ENCODE measurements at places on chromosomes 4 and X.
A peak's percentile ranks its signal among the peaks of the same experiment; 100 is the strongest.

GRCh38 chr4:3207531-3208037 is 41.4 kb upstream of the MSANTD1 start:
- DNase-seq = no peak

DNA sequence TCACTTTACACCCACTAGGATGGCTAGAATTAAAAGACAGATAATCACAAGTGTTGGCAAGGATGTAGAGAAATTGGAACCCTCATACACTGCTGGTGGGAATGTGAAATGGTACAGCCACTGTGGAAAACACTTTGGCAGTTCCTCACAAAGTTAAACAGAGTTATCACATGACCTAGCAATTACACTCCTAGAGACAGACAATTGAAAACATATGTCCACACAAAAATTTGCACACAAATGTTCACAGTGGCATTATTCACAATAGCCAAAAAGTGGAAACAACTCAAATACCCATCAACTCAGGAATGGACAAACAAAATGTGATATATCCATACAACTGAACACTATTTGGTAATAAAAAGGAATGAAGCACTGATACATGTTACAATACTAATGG is 5.7 kb downstream of the ZNF280C start:
- DNase-seq = no peak

GRCh38 chrX:103831803-103832544 is at the start of gene RAB9B:
TSS of gene RAB9B (minus strand) at chrX:103832257. CDS start at chrX:103825784, 6,473 bp downstream.
- DNase-seq = peak; percentile 10

- no peak for DNase-seq
Measured at GRCh38 chr4:177235026-177235425, 74.6 kb upstream of the NEIL3 start.

- DNase-seq = no peak
Measured at GRCh38 chr4:40606239-40606767, 23.4 kb downstream of the RBM47 start.

GRCh38 chr4:10015140-10015753 is 6.0 kb downstream of the SLC2A9 start:
- no peak for DNase-seq

GRCh38 chr4:65943076-65943475 is 272.8 kb upstream of the EPHA5 start:
- no peak for DNase-seq

GRCh38 chr4:73815145-73815544 is 21.3 kb upstream of the CXCL6 start:
- no peak for DNase-seq

DNA sequence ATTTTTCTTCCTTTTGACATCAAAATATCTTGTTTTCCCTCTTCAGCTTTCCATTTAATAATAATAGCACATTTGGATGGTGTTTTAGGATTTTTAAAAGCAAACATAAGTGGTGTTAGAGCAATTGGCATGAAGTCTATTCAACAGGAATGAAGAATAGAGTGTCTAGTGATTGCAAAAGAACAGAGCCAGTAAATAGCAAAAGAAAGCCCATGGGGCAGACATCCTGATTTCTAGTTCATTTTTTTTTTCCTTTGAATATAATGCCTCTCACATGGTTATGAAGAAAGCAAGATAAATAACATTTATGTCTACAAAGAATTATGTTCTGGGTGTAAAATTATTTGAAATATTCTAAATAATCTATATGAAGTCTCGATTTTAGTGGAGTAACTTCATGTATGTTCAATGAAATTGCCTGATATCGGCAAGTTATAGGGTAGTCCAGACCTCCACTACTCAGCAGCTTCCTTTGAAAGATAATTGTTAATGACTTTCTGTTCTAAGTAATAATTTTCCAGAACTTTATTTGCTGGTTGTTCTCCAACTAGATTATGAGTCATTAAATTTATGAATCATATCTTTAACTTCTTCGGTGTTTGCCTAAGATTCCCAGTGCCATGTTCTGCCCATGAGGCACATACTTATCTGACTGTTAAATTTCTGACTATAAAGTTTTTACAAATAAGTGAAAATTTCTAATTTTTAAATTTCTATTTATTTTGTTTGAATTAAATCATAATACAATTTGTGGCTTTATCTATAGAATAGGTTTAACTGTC is 587.9 kb downstream of the TLL1 start:
- DNase-seq = no peak

DNA sequence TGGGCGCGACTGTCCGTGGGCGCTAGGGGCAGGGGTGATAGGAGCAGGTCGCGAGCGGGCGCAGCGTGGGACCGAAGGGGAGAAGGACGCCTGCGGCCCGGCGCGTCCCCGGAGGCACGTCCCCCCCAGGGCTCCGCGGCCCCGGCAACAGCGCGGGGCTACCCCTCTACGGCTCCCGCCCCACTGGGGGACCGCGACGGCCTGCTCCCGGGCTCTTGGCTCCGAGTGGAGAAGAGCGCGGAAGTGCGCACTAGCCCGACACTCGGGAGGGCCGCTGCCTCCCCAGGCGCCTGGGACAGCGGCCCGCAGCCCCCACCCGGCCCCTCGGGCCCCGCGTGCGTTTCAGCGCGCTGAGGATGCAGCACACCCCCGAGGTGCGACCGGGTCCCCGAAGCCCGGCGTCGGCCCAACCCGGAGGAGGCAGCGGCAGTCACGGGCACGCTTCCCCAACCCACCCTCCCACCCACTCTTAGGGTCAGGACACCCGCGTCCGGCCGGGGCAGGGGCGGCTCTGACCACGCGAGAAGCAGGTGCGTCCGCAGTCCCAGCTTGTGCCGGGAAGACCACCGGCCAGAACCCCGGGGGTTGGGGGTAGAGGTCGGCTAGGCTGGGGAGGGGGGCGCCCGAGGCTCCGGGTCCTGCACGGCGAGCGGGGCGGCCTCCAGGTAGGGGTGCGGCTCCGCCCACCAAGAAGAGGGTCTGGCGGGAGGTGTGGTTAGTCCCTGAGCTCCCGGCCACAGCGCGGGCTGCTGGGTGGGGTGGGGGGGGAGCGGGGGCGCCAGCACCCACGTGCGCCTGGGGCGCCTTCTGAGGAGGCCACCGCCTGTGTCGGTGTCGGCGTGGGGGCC is 18.5 kb upstream of the NAT8L start:
- DNase-seq = no peak

- no peak for DNase-seq
Measured at GRCh38 chrX:102808336-102808735, 87.8 kb downstream of the GPRASP3 start.

GRCh38 chrX:152202886-152203285 is 64.5 kb upstream of the MAGEA10 start:
- DNase-seq = no peak

DNA sequence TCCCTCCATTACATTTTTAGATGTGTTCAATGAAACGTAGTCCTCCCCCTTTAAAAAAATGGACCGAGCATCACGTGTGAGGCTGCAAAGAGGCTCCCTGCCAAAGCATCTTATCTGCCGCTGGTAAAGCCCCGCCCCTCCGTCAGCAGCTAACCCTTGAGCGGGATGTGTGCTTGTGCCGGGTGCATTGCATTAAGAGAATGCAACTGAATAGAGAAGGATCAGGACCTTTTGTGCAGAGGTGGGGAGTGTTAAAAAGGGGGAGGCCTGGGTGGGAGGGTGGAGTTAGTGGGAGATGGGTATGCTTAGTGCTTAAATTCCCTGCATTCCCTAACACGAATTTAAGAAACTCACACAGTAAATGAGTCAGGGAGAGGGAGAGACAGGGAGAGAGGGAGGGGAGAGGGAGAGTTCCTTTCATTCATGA is 66.0 kb downstream of the TBL1X start:
- DNase-seq = peak; percentile 54

DNA sequence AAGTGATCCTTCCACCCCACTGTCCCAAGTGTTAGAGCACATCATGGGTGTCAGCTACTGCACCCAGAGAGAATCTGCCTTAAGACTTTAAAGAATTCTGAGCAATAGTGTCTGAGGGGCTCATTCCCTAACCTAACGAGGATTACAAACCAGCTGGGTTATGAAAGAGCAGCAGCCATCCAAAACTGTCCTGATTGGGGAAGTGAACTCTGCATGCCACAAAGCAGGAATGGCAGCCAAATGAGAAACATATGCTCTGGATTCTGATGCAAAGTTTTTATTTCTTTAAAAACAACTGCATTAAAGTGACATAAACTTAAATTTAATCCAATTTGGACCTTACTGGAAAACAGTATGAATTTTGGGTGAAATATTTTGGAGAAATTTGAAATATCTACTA is 103.2 kb downstream of the ANXA3 start:
- no peak for DNase-seq

- no peak for DNase-seq
Measured at GRCh38 chr4:175916626-175917351, 104.7 kb upstream of the GPM6A start.

DNA sequence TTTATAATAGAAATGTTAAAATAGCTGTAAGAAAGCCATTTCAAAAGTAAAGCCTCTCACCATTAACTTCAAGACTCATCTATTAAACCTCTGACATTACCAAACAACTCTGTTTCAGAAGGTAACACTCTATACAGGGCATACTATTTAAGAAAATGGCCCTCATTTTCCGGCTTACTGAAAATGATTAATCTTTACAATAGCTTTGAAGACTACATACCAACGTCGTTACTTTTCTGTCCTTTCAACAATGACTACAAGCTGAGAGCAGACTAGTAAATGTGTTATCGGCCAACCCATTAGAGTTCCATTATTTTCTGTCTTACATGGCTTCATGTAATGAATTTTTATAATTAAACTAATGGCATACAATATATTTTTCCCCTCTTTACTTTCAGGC is 593.6 kb upstream of the FTHL17 start:
- no peak for DNase-seq

DNA sequence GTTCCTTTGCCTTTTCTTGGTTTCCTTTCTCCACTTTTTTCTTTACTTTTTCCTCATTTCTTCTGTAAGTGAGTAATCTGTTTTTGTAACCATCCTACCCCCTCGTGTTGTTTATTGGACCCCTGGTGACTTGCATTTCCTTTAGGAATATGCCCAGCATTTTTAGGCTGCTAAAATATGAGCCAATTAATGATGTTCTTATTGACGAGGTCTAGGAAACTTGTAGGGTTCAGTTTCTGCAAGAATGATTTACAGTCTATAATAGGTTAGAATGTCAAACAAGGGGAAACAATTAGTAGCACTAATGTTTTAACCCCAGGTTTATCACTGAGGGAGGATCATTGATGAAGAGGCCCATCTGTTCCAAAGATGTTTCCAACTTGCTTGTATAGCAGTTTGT is 79.0 kb downstream of the CPE start:
- DNase-seq = no peak

DNA sequence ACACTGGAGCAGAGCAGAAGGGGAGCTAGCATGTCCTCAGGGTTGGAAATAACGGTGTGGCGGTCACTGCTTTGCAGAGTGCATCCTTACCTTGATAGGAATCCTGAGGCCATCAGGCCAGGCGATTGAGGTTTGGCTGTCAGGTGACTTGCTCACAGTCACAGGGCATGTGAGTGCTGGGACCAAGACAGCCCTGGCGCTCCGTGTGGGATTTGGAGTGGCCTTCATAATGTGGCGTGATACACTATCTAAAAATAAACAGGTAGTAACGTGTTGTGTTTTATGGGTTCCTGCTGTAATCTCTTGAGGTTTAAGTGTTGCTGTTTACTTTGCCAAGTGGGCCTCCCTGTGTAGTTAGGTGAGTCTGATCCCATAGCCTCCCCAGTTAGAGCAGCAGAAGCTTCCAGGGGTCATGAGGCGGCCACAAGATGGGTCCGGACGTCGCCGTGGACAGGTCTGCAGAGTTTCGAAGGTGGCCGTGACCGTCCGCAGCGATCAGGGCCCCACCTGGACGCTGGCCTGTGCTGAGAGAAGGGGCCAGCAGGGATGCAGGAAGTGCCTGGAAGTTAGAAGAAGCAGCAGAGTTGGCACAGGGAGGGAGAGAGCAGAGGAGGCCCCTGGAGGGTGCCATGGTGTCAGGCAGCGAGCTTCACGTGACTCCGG is 27.7 kb downstream of the RGS12 start:
- no peak for DNase-seq

GRCh38 chrX:24761306-24761705 is 67.6 kb downstream of the POLA1 start:
- no peak for DNase-seq

DNA sequence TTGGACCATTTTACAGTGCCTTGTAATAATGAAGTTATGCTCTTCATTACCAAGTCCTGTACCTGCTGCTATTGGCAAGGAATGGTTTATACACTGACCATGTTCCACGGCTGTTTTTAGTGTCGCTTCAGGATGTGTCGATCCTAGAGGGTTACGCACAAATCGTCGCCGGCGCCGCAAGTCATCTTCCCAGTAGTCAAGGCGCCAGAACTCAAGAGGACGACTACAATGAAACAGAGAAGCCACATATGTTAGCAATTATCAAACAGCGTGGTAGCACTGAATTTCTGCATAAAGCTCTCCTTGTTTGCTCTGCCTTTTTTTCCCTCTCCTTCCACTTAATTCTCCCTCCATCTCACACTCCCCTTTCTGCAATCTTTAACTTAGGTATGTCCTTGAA is 17.0 kb downstream of the MAB21L2 start:
- no peak for DNase-seq

DNA sequence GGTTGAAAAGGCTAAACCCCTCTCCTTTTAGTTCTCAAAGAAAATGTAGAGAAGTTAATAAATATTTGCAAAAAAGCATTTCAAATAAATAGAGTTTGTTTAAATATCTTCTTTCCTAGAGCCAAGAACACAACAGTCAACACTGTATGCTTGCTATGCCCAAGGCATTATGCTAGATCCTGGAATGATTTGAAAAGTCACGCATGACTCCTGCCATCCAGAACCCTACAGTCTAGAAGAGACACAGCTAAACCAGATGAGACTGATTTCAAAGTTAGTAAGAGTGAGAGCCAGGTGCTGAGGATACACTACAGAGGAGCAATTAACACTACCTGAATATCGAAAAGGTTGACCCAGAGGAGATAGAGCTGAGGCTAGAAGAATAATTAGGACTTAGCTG is 205.8 kb downstream of the NWD2 start:
- DNase-seq = no peak

GRCh38 chr4:28391877-28392276 is 1531.2 kb downstream of the STIM2 start:
- DNase-seq = no peak

GRCh38 chr4:131251321-131251720 is 1897.8 kb upstream of the PCDH10 start:
- no peak for DNase-seq

DNA sequence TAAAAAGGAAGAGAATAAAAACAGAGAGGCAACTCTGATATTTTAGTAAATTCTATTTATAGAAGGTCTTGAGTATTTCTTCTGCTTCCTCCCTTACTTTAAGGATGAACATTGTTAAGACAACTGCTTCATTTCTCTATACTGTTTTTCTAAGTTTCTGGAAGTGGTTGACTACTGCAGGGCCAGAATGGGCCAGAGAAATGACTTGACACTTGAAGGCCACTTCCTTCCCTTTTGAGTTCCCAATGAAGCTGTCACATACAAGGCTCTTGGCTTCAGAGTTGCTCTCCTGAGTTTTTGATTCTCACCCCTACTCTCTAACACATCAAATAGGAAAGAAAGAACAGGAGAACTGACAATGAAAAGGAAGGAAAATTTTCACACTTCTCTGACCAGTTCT is 37.6 kb downstream of the PKD2 start:
- no peak for DNase-seq

GRCh38 chr4:40713798-40714197 is 36.0 kb upstream of the NSUN7 start:
- no peak for DNase-seq

All from T-cell (primary cell).